ENCODE measurements at places on chromosomes 1 and 21.

GRCh38 chr1:14373081-14373758 is 225.3 kb upstream of the KAZN start:
- DNase-seq = no peak

- DNase-seq = no peak
Measured at GRCh38 chr21:21860888-21861287, 862.7 kb downstream of the NCAM2 start.

DNA sequence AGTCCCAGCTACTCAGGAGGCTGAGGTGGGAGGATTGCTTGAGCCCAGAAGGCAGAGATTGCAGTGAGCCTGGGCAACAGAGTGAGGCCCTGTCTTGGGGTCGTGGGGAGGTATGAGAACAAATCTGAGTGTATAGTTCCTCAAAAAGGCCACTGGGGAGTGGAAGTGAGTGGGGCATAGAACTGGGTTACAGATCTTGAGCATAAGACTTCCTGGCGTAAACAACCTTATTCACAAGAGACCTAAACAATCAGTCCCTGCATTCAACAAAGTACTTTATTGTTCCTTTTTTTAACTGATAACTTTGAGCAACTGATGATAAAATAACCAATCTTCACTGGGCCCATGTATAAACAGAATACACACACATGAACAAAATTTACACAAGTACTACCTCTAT is 72.7 kb upstream of the MUTYH start:
- DNase-seq = no peak

GRCh38 chr1:66613187-66613586 is 79.2 kb downstream of the SGIP1 start:
- no peak for DNase-seq

- DNase-seq = no peak
Measured at GRCh38 chr21:46052703-46053651, 44.9 kb upstream of the COL6A2 start.

DNA sequence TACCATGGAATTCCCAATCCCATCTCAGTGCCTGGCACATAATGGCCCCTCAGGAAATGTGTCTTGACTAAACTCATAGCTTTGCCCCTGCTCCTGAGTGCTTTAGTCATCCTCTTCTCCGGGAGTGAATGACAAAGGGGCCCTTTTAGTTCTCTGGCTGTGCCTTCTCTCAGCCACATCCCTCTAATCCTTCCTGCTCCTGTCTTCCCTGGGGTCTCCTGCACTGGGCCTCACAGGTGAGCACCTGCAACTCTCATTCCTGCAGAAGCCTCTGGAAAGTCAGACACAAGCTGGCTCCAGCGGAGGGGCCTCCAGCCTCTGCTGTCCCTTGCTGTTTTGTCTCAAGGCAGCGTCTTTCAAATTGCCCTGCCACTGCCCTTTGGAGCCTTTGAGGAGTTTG is 14.0 kb upstream of the ETV3L start:
- no peak for DNase-seq

DNA sequence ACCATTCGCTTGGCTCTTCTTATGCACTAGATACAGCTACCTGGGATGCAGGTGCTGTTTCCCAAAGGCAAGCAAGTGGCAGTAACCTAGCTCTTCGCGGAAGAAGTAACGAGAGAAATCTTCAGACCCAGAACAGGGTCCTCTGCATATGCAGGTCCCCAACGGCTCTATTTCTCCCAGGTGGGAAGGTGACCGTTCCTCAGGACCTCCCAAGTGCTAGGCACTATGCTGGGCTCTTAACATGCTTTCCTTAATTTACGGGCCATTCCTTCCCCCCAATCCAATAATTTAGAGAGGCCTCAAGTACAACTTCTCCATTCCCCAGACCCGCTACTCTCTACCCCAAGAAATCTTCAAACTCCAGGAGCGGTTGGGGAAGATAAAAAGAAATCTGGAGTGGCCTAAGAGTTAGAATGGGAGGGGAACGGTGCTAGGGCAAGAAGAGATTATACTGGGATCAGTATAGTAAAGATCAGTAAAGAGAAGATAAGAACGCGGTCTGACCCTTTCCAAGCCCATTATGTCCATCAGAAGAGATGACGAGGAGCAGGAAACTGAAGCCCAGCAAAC is 410 bp downstream of the TXNDC12 start:
- DNase-seq = no peak

DNA sequence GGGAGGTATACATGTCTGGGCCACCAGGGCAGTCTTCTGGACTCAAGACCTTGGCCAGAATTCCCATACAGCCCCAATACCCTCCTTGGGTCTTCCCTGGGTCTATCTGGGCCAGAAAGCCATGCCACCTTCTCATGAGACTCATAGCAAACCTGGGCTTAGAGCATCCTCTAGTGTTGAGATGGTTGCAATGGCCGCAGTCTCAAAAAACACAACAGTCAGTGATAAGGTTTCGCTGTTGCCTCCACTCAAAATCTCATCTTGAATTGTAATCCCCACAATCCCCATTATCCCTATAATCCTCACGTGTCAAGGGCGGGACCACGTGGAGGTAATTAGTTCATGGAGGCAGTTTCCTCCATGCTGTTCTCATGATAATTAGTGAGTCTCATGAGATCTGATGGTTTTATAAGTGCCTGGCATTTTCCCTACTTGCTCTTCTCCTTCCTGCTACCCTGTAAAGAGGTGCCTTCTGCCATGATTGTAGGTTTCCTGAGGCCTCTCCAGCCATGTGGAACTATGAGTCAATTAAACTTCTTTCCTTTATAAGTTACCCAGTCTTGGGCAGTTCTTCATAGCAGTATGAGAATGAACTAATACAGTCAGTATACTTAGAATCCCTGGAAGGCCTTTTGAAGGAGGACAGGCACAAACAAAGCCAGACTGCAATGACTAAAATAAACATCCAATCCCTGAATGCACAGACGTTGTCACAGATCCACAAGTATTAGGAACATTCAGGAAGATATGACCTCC is 77.0 kb downstream of the CTH start:
- no peak for DNase-seq

DNA sequence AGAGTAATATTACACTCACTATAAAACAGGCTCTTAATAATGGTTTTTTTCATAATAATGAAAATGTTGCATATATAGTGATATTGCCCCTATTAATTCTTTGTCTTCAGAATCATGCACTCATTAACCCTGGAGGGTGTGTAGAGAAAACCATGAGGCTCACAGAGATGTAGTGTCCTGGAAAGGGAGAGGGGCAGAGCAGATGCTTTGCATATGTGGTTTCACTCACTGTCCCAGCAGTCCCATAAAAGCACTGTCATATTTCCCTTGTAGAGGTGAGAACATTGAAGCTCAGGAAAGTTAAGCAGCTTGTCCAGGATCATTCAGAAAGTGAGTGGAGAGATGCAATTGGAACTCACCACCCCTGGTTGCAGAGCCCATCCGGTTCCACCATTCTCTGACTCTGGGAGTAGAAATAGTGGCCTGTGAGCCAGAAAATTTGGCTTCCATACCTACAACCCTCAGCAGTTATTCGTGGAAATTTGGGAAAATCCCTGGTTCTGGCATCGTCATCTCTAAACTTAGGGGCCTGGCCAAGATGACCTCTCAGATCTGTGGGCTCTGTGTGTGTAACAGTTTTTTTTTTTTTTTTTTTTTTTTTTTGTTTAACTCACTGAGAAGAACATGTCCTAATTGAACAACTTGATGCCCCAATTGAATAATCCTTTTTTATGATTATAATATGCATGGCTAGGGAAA is 86.4 kb downstream of the RGL1 start:
- no peak for DNase-seq

DNA sequence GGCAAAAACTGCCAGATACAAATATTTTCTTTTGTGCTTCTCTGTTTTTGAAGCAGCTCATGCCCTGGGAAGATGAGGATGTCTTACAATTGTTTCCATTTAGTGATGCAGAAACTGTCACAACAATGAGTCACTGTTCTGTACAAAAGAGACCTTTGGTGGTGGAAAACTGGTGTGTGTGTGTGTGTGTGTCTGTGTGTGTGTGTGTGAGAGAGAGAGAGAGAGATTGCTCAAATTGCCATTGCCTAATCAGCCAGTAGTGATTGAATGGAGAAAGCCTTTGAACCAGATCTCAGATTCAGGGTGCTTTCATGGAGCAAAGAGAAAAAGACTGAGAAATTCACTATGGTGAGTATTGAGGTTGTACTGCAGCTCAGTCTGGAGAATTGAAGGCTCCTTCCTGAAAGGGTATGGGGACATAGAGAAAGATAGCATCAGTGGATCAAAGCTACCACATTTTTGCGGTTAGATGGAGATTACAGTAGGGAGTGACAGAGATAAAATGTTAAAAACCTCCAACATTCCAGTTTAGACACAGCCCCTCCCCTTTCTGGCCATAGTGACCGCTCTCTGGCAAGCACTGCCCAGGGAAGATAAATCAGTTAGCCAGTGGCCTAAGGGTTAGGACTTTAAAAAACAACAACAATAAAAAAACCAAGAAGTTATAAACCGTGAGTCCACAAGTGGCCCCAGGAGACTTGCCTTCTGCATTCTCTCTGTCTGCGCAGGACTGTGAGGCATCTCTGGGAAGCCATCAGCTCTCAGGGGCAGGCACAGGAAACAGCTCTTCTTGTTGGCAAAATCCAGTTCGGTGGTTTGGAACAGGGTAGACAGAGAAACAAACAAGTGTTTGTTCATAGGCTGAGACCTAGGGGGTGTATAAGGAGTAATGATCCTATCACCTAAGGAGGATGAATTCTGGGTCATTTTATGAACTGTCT is 406.5 kb downstream of the DUSP10 start:
- DNase-seq = no peak

GRCh38 chr1:68955424-68955823 is 458.5 kb upstream of the DEPDC1 start:
- DNase-seq = no peak

DNA sequence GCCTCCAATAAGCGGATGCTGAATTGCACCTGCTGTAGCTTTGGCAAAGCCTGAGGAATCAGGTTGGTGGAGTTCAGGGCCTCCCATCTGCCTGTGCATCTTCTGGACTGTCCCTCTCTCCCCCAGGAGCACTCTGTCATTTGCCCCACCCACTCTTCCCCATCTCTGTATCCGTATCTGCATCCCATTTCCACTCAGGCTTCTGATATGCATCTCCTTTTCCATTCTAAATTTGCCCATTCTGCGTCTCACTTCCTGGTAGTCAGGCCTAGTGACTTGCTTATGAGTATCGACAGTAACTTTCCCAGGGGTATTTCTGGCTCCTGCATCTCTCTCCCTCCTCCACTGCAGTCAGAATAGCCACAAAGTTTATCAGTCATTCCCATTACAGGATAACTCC is 15.6 kb downstream of the MR1 start:
- no peak for DNase-seq

DNA sequence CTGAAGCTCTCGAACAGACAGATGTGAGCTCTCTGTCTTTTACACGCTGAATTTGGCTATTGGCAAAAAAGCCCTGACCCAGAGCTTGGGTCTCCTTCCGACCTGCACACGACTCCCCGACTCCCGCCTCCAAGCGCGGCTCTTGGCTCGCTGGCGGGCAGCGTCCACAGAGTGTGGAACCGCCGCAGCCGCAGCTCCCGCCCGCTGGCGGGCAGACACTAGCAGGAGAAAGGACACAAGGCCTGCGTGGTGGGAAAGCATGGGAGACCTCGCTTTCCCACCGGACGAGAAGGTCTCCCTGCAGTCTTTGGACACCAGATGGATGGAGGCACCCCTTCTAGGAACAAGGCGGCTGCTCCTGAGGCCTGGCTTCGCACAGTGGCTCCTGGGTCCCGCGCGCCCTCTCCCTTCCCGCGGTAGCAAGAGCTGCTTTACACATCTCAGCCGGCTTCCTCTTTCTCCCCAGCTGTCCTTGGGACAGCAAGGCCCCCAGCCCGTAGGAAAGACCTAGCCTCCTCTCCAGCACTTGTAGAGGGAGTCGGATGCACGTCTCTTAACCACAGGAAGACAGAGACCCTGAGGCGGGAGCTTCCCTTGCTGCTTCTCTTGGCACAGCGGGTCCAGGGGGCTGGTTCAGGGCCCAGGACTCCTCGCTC is 92.1 kb downstream of the PRKAB2 start:
- DNase-seq = no peak

- DNase-seq = no peak
Measured at GRCh38 chr1:151516031-151516511, 4.9 kb downstream of the CGN start.

GRCh38 chr1:234372011-234372757 is 1.1 kb upstream of the COA6 start:
- no peak for DNase-seq

- DNase-seq = no peak
Measured at GRCh38 chr1:25773441-25774125, 26.4 kb upstream of the SELENON start.

DNA sequence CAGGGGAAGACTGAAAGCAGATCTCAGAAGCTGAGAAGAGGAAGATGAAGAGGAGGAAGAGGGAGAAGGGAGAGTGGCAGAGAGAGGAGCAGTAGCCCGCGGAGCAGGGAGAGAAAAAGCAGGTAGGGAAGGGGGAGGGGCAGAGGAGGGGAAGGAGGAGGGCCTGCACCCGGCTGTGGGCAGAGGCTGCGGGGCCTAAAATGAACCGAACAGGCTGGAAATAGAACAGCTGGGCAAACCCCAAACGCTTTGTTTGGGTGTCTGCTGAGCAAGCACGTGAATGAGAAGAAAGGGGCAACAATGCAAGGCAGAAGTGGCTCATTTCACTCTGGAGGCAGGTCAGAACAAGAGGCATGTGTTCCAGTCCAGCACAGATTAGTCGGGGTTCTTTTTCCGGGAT is 33.5 kb downstream of the KCNC4 start:
- DNase-seq = peak; percentile 37

GRCh38 chr1:184021728-184022127 is 15.8 kb downstream of the COLGALT2 start:
- no peak for DNase-seq

DNA sequence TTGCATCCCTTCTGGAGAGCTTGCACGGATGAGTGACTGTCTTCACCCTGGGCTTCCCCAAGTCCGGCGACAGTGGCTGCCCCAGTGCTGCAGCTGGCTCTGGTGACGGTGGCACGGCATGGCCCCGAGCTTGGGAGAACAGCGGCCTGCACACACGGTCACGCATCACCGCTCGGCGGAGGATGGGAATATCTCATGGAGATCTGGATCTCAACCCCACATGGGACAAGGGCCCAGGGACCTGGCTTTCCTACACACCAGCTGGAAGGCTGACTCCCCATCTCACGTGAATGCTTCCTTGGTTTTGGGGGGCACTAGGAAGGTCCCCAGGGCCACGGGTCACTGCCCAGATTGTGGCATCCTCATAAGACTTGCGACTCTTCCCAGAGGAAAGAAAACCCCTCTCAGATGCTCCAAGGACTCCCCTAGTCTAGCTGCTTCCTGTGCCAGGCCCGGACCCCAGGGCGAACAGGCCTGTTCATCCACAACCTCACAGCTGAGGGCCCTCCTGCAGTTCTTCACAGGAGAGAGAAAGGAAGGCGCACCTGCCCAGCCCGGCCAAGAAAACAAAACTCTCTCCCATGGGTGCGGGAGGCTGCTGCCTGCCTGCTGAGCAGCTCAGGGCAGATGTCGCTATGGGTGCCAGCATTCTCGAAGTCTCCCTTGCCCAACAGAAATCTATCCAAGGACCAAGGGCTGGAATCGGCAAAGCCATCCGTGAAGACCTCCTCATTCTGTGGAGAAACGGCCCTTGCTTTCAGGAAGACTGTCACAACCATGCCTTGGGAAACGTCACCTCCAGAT is 9.9 kb downstream of the CFAP410 start:
- DNase-seq = no peak

Measured in GM06990 (cell line).